ENCODE measurements at places on chromosomes 5 and 9. TPM values are rescaled to one million over a fixed set of nuclear protein-coding genes. Genes with fewer than 3 reads are reported as not detected.

Gene MAMDC2
- 6.6 TPM for total RNA-seq

Gene PCDHAC1
- total RNA-seq: not detected

Gene EIF4E1B
- not detected for total RNA-seq

Gene MAP1B
- total RNA-seq: 305 TPM

Gene ST8SIA4
- 0.72 TPM for total RNA-seq
